Gastrocnemius medialis (tissue), 4 donors: ENCODE measurements at places on chromosomes 12 and 14. TPM values are rescaled to one million over a fixed set of nuclear protein-coding genes. Genes with fewer than 3 reads are reported as not detected.

DNA sequence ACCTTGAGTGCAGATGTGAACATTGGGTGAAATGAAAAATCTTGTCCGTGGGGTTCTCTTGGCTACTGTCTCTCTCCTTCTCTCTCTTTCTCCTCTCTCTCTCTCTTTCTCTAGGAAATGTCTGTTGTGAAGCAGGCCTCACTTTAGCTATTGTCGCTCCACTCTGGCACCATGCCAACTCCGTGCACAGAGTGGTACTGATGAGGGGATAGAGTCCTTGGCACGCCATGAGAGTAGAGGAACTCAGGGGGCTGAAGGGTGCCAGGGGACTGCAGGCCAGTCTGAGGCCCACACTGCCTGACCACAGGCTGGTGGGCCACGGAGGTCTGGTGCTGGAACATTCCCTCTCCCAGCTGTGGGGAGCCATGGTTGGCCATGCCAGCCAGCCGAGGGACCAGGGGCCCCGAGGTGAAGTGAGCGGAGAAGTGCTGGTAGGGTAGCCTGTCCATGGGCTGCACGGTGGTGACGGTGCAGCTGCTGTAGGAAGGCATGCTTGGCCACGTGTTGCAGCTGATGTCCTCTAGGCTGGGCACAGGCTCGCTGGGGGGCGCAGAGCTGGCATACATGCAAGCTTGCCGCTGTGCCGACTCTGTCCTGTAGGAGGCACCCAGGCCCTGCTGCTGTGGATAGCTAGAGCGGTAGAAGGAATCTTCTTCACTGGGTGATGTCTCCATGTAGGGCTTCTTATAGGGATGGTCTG is 50.4 kb downstream of the TBX5 start:
- no peak for DNase-seq
- no peaks in the 10 kb centered on the region for H3K4me1 ChIP-seq
- H3K27me3 ChIP-seq, result no peaks in the 10 kb centered on the region

Gene PAH
- not detected for total RNA-seq

- no peaks in the 10 kb centered on the region for H3K36me3 ChIP-seq
- no peak overlapping the region for H3K4me3 ChIP-seq
- H3K27me3 ChIP-seq, result peaks cover 2% of the 10 kb centered on the region
- H3K27ac ChIP-seq, result no peak overlapping the region
- no peak for DNase-seq
These were observed 20.2 kb upstream of the KRT8 start for GRCh38 chr12:52924764-52925716.

Gene PIGH
- 48.5 TPM for total RNA-seq

DNA sequence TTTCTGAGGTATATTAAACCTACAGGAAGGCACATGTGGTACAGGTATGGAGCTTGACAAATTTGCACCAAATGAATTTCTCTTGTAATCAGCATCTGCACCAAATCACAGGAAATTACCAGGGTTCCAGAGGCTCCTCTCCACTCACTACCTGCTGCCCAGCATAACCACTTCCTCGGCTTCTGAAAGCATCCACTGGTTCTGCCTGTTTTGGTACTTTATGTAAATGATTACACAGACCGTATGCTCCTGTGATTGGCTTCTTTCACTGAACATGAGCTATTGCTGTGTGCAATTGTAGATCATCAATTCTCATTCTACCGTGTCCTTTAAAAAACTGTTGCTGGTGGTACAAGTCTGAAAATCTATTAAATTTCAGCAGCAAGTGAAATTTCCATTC is 522.1 kb downstream of the TMEM132D start:
- no peak overlapping the region for H3K27ac ChIP-seq
- no peak for DNase-seq
- no peaks in the 10 kb centered on the region for H3K36me3 ChIP-seq
- no peaks in the 10 kb centered on the region for H3K27me3 ChIP-seq
- no peak overlapping the region for H3K4me3 ChIP-seq

GRCh38 chr12:100151769-100152168 is 9.1 kb upstream of the BLTP3B start:
- H3K4me3 ChIP-seq, result no peak overlapping the region
- no peaks in the 10 kb centered on the region for H3K4me1 ChIP-seq
- no peak for DNase-seq
- no peaks in the 10 kb centered on the region for H3K27me3 ChIP-seq

Gene CCDC38
- not detected for total RNA-seq

Gene MFAP5
- total RNA-seq, result 63.5 TPM

Gene HOXC12
- not detected for total RNA-seq

Gene DNAH10
- 0.18 TPM for total RNA-seq

- H3K36me3 ChIP-seq, result no peaks in the 10 kb centered on the region
- no peak overlapping the region for H3K4me3 ChIP-seq
- no peaks in the 10 kb centered on the region for H3K27me3 ChIP-seq
- peaks cover 55% of the 10 kb centered on the region for H3K4me1 ChIP-seq
These were observed 72.0 kb downstream of the PPP2R5E start for GRCh38 chr14:63470962-63471793.

DNA sequence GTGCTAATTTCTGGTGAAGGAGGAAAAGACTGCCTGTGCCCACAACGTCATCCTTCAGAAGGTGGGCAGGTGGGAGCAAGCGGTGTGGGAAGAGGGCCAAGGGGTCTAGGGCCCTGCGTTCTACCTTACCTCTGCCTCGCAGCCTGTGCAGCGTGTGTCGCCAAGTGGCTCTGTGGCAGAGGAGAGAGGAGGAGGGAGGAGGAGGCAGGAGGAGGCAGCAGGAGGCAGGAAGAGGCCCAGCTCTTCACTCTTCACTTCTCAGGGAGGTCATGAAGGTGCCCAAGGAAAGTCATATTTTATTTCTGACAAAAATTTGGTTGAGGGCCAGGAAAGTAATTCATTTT is 177.9 kb downstream of the MYRFL start:
- H3K27ac ChIP-seq, result no peak overlapping the region
- no peaks in the 10 kb centered on the region for H3K36me3 ChIP-seq
- H3K27me3 ChIP-seq, result no peaks in the 10 kb centered on the region
- no peaks in the 10 kb centered on the region for H3K4me1 ChIP-seq

DNA sequence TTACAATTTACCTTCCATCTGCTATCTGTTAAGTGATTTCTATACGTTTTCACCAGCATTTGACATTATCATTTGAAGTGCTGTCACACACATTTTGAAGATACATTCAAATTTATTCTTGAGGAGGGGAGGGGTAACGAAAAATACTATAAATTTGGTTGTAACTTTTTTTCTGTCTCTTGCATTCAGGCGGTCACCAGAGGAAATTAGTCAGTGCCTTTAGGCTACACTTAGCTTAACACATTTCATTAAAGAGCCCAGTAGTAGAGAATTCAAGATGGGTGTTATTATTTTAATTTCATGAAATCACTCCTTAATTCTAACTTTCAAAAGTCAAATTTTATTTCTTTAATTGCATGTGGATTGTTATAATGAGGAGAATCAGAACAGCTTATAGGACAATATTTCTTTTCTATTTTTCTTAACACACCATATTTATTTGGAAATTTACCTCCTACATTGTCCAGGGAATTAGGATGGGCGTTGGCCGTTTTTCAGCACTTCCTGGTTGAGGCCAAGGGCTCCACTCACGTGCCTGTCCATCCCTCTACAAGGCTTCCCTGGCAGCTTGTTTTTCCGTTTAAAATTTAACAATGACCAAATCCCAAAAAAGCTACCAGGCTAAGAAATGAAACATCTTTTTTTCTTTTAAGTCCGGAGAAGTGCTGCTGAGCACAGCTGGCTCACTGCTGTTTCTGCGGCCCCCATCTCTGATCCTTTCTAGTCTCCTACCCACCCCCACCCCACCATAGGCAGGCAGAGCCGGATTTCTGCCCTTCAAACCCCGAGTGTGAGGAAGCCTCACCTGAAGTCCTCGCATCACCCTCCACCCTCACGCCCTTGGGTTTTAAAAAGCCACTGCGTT is 1.1 kb upstream of the FAR2 start:
- no peaks in the 10 kb centered on the region for H3K36me3 ChIP-seq
- H3K27ac ChIP-seq, result peak overlapping the region; percentile 67
- peak; percentile 28 for DNase-seq

DNA sequence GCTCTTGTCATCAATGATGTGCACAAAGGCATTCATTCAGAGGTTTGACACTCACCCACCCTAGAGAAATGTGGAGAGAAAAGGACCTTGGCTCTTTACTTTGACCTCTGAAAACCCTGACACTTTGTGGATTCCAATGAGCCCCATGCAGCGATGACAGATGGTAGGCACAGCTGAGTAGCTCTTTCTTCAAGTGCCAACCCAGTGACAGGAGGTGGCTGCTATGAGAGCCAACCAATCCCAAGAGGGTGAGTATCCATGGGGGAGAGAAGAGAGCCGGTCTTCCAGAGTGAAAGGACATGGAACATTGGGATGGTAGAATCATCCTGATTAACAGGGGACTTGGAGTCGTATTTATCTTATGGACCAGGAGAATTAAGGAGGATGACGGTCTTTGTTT is 17.8 kb downstream of the SLC8A3 start:
- H3K27ac ChIP-seq, result no peak overlapping the region
- H3K27me3 ChIP-seq, result no peaks in the 10 kb centered on the region
- peaks cover 21% of the 10 kb centered on the region for H3K4me1 ChIP-seq
- no peak overlapping the region for H3K4me3 ChIP-seq
- H3K36me3 ChIP-seq, result no peaks in the 10 kb centered on the region

Gene PLEKHD1
- 0.10 TPM for total RNA-seq

DNA sequence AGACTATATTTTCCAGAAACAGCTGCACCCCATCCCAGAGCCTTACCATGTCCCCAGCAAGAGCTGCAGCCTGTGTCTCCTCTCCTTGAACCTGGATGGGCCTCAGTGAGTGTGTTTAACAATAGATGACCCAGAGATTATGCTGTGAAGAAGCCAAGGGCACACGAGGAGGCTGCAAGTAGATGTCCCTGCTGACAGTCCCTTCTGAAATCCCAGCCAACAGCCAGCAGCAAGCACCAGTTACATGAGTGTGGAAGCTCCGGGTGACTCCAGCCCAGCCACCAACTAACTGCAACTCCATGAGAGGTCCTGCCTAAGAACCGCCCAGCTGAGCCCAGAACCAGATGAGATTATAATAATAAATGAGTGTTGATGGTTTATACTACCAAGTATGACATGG is 191.7 kb downstream of the BCL11B start:
- no peak for DNase-seq
- no peaks in the 10 kb centered on the region for H3K27me3 ChIP-seq
- H3K27ac ChIP-seq, result no peak overlapping the region

- H3K4me3 ChIP-seq, result no peak overlapping the region
- peaks cover 30% of the 10 kb centered on the region for H3K4me1 ChIP-seq
- H3K27me3 ChIP-seq, result no peaks in the 10 kb centered on the region
- H3K27ac ChIP-seq, result no peak overlapping the region
- H3K36me3 ChIP-seq, result no peaks in the 10 kb centered on the region
These were observed 10.9 kb downstream of the ZNF664 start for GRCh38 chr12:123983822-123984485.

- H3K27ac ChIP-seq, result no peak overlapping the region
These were observed 201.1 kb downstream of the PIK3C2G start for GRCh38 chr12:18462442-18462841.

Gene TROAP
- total RNA-seq, result 0.24 TPM

Gene AVPR1A
- total RNA-seq, result 2.1 TPM

- no peak overlapping the region for H3K4me3 ChIP-seq
- no peak for DNase-seq
These were observed 21.7 kb upstream of the KCNA5 start for GRCh38 chr12:5022025-5022424.

DNA sequence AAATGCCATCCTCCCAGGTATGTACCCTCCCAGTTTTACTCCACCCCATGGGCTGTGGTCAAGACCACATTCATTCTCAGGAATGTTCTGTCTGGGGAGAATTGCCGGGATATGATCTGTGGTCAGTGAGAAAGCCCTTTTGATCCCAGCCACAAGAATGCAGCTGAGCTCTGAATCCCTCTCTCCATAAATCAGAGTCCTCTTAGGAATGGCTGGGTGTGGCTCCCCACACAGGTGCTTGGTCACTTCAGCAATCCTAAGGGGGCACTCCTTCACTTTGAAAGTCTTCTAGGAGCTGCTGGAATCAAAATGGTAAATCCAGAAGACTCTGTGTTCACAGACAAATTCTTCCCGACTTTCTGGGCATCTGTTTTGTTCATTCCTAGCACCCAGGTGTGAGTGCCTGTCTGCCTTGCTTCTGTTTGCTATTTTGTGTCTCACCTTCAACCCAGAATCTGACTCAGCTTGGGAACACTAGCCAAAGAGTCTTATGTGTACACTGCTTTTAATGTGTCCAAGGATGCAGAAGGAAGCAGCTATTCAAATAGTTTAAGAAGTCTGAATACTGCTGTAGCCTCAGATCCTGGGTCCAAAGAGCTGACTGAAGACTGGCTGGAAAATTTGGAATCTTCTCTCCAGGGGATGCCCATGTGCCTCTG is 144.6 kb upstream of the CDKN3 start:
- no peak for DNase-seq
- H3K4me3 ChIP-seq, result no peak overlapping the region
- no peaks in the 10 kb centered on the region for H3K36me3 ChIP-seq
- no peaks in the 10 kb centered on the region for H3K4me1 ChIP-seq
- H3K27ac ChIP-seq, result no peak overlapping the region

Gene BAZ2A
- total RNA-seq, result 65.8 TPM

GRCh38 chr12:46661110-46661845 is 164.5 kb downstream of the SLC38A4 start:
- no peak overlapping the region for H3K4me3 ChIP-seq
- peaks cover 57% of the 10 kb centered on the region for H3K4me1 ChIP-seq
- DNase-seq, result no peak

GRCh38 chr12:1357711-1358110 is 236.7 kb downstream of the FBXL14 start:
- peaks cover 6% of the 10 kb centered on the region for H3K4me1 ChIP-seq
- H3K27me3 ChIP-seq, result no peaks in the 10 kb centered on the region
- DNase-seq, result no peak
- H3K27ac ChIP-seq, result no peak overlapping the region

- H3K4me3 ChIP-seq, result no peak overlapping the region
- H3K27ac ChIP-seq, result no peak overlapping the region
- H3K36me3 ChIP-seq, result no peaks in the 10 kb centered on the region
- no peaks in the 10 kb centered on the region for H3K4me1 ChIP-seq
These were observed 34.6 kb downstream of the P2RX7 start for GRCh38 chr12:121167232-121167820.

DNA sequence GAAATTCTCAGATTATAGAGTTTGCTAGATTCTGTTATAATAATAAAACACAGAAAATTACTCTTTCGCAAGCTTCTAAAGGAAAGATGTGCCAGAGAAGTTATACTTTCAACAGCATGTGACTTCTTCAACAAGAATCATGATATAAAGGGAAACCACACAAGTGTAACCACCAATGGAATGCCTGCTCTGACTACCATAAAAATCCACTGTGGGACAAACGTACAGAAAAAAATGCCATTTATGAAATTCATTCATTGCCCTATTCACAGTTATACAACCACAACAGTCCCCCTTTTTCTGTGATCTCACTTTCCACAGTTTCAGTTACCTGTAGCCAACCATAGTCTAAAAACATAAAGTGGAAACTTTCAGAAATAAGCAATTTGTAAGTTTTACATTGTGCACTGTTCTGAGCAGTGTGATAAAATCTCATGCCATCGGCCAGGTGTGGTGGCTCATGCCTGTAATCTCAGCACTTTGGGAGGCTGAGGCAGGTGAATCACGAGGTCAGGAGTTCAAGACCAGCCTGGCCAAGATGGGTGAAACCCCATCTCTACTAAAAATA is 3.2 kb downstream of the CATSPERB start:
- no peak overlapping the region for H3K27ac ChIP-seq
- no peaks in the 10 kb centered on the region for H3K27me3 ChIP-seq
- DNase-seq, result no peak
- no peaks in the 10 kb centered on the region for H3K36me3 ChIP-seq
- no peak overlapping the region for H3K4me3 ChIP-seq
